Epithelial cell of proximal tubule (primary cell): ENCODE measurements at places on chromosomes 4 and X.

GRCh38 chr4:87838205-87838604 lies 5.4 kb downstream of the MEPE start:
- no peak for DNase-seq

DNA sequence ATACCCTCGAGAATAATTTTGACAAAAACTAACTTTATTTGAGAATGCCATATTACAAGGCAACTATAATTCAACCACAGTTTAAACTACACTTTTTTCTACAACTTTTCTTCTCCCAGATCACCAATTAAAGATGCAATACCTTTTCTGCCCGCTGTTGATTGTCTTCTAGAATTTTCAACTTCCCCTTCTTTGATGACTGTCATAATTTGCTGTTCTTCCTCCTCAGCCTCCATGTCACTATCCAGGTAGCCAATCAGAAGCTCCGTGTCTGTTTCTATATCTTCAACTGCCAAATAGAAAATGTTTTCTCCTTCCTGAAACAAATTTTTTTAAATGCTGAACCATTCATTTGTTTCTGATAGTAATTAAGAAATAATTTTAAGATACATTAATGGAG lies 101.5 kb downstream of the PRDM5 start:
- DNase-seq: no peak

GRCh38 chr4:141567326-141567915 lies 69.0 kb upstream of the IL15 start:
- DNase-seq: no peak

DNA sequence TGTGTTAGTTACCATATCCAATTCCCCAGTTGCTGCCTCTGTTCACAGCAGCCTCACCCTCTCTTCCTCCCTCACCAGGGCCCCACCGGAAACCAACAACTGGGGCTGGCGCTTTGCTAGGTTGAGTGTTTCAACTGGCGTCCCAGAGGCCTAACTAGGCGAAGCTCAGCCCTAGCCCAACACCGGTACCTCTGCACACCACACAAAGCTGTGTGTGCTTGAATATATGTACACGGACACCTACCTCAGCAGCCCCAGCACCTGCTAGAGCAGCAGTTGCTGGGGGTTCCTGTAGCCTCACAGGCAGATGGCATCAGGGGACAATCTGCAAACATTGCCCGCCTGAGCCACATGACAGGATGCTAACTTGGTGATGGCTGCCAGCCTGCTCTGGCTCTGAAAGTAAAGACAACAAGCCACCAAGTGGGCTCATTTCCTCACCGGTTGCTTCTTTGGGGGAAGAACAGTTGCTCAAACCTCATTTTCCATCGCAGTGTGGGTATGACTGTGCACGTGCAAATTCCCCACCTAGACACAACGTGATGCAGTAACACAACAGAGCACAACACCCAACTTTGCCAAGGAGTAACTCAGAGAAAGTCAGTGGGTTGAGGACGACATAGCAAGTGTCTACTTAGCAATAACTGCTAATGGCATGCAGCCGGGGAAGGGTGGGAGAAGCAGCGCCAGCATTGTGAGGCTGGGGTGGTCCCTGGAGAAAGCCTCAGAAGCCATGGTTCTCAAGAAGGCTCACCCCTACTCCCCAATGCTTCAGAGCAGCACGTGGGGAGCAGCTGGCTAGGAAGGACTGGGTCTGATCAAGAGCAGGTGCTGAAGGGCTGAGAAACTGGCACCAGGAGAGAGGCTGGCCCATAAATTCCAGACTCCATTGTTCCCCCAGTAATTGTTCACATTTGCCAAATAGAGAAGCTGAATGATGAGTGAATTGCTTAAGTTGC lies 139.5 kb downstream of the SH3KBP1 start:
- no peak for DNase-seq

DNA sequence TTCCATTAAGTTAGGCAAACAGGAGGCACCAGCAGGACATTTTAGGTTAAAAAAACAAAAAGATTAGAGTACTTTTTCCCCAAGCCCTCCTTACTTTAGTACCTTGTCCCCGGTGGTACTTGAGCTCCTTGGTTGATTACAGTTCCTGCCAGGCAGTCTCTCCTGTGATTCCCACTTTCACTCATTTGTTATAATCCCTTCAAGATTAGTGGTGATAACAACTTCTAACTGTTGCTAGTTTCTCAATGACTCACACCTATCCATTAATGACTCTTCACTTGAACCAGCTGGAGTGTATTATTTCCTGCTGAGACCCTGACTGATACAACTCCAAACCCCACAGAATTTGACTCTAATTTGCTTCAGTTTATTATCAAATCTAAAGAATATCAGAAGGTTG lies 765.0 kb upstream of the DIAPH2 start:
- no peak for DNase-seq

- no peak for DNase-seq
Measured at GRCh38 chr4:176834531-176834930, 41.8 kb upstream of the VEGFC start.

DNA sequence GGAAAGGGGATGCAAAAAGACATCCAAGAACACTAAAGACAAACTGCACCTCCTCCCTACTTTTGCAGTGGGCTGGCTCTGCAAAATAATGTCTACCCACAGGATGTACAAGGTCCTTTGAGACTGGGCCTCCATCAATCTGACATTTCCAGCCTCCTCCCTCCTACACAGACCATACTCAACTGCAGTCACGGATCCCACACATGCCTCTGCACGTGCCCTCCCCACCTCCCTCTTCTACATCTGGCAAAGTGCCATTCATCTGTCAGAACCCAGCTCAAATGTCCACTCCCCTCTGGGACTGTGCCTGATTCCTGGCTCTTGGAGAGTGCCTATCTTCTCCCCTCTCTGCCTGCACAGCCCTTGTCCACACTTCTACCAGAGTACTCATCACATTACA lies 50.3 kb downstream of the CHRDL1 start:
- no peak for DNase-seq
